ENCODE measurements at places on chromosomes 16 and 17.
A peak's percentile ranks its signal among the peaks of the same experiment; 100 is the strongest.

DNA sequence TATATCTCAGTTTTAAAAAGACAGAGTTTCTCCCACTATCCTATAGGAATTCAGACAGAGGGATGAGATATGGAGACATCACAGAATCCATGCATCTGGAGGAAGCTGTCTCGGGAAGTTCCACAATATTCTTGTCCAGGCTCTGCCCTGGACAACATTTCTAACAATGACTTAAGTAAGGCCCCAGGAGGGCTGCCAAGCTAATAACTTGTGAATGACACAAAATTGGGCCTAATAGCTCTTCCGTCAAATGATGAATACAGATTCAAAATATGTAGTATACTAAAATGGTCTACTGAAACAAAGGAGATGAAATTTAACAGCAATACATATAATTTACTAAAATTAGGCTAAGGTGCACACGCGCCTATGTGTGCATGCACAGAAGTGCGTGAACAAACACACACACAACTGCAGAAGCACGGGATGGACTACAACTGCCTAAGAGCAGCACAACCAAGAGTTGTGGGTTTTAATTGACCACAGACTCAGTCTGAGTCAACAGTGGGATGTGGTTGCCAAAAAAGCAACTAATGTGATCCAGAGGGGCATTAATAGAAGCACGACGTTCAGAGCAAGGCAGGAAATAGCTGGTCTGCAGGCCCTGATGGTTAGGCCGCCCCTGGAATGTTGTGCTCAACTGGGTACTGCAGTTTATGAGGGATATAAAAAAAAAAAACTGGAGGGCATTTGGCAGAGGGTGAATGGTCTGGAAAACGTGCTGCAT is 26.3 kb upstream of the HS3ST2 start:
- DNase-seq: no peak

GRCh38 chr17:15456972-15457722 is 10.3 kb downstream of the CDRT4 start:
- DNase-seq: peak; percentile 78

DNA sequence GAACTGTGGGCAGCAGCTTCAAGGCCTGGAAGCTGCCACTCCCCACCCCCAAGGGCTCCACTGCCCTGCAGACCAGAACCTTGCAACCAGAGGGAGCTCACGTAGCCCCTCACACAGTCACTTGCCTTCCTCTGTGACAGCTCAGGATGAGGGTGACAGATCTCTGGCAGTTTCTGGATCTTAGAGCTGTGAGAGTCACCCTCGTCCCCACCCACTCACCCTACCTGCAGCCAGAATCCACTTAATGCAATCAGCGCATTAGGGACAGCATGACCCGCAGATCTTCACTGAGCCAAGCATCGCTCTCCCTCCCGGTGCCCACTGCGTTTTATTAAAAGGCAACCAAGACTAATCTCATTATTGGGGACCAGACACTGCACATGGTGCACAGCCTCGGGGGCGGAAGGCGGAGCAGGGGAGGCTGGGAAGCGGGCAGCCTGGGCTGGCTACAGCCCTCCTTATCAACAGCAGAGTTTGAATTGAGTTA is 3.5 kb downstream of the CYB561 start:
- peak; percentile 29 for DNase-seq

DNA sequence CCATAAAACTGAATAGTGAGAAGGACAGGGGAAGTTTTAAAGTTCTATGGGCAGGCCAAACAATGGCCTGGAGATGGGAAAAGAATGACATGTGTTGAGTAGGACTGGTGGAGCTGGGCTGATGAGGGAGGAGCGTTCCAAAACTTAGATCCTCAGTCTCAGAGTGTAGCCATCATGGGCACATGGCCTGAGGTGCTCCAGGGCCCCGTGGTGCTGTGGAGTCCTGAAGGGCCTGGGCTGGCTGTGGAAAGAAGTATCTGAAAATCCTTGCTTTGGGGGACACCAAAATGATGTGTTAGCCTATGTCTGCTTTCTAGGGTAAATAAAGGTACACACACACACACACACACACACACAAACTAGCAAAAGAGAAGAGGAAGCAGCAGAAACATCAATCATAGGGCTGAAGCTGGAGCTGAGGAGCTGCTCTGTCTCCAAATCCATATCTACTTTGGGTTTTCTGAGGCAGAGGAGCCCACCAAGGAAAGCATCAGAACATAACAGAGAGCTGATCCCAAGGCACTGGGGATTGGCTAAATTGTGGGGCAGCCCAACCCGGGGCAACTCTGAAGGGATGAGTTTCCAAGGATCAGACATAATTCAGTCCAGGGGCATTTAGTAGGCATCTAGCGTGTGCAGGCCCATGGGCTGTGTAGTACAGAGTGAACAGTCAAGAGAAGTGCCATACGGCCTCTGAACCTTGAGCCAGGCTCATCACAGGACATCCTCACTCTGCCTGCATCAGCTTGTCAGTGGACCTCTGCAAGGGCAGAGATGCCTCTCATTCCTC is 85.2 kb downstream of the C16orf78 start:
- no peak for DNase-seq

DNA sequence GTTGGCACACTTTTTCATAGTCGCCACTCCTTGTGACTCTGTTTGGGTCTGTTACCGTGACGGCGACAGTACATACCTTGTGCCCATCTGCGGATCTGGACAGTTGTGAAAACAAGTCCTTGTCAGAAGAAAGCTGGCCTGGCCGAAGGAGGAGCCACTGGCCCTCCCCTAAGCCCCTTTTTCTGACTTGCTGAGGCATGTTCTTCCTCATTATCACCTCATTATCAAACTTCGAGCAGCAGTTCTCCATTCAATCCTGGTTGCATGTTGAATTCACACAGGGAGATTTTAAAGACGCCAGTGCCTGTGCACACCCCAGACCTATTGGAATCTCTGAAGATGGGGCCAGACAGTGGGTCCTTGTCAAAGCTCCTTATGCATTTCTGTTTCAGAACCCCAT is 61.1 kb downstream of the CYLD start:
- no peak for DNase-seq

- DNase-seq: no peak
Measured at GRCh38 chr16:49452108-49452507, 78.5 kb downstream of the C16orf78 start.

DNA sequence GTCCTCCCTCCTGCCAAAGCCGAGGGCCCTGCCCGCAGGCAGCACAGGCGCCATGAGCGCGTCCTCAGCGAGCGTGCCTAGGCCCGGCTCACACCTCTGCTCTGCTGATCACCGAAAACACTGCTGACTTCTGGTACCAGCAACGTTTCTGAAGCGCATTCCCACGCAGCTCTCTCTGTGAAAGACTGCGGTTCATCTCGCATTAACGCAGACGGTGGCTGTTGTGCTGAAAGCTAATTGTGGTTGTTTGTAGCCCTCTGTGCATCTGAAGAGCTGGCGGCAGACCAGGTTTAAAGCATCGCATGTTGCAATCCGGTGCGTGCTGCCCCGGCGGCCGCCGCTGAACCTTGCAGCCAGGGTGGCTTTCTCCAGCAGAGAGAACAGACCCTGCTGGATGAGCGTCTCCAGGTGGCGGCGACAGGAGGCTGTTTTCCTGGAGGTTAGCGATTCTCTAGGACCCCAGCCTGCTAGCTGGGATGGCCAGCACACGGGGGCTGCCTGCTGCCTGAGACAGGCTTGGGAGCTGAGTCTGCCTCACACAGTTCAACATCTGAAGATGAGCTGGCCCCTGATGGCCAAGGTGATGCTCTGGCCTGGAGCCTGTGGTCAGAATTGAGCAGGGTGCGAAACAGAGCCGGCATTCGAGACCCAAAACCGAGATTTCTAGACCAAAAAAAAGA is 49.8 kb upstream of the CHMP6 start:
- DNase-seq: peak; percentile 60

DNA sequence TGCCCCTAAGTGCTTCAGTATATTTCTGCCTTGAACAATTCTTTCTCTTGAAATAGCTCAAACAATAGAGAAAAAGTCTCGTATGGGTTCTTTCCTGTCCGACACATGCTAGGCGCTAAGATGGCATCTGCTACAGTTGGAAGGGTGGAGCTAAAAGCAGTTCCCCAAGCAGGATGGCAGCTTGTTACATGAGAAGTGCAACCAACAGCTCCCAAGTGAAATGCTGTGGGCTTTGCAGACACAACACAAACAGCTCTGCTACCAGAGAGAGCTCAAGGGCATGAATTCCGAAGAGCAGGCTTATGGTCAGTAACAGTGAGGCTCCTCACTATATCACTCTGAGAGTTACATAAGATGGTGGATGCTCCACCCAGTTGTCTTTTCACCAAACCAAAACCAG is 83.8 kb downstream of the VPS53 start:
- DNase-seq: no peak

- DNase-seq: no peak
Measured at GRCh38 chr17:40531051-40531991, 29.9 kb upstream of the TNS4 start.

DNA sequence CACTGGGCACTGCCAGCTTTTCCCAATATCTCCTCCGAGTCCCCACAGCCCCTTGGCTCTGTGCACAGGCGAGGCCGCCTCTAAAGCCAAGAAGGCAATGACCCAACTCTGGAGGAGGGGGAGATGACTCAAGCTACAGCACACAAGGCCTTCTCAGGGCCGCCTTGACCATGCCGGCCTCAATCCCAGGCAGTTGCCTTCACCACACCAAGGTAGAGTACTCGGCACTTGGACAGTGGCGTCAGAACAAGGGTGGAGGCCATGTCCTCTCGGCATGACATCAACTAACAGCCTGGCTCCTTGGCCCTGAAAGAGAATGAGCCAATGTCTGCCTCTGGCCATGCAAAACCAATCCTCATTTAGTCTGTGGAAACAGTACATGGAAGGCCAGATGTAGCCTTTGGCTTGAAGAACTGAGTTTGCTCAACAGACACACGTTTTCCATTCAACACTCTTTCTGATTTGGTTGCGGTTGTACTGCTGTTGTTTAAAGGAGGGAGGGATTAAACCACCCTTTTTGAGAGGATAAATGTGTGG is 139.6 kb downstream of the XYLT1 start:
- DNase-seq: peak; percentile 77

GRCh38 chr17:7988750-7989178 is 13.7 kb upstream of the GUCY2D start:
- no peak for DNase-seq

DNA sequence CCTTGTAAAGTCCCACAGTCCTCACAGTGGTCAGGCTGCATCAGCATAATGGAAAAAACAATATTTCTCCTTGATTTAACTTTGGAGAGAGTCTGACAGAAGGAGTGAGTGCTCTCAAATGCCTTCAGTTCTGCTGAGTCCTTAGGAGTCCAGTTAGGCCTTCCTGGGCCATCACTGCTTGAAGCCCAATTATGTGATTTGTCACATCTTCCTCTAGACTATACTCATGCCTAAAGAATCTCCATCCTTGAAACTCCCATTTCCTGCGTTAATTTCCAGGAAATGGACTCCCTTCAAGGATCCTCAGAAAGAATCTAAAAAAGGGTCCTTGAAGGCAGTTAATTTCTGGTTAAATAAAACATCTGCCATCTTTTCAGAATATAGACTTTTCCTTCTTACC is 52.8 kb downstream of the SLFN5 start:
- no peak for DNase-seq

DNA sequence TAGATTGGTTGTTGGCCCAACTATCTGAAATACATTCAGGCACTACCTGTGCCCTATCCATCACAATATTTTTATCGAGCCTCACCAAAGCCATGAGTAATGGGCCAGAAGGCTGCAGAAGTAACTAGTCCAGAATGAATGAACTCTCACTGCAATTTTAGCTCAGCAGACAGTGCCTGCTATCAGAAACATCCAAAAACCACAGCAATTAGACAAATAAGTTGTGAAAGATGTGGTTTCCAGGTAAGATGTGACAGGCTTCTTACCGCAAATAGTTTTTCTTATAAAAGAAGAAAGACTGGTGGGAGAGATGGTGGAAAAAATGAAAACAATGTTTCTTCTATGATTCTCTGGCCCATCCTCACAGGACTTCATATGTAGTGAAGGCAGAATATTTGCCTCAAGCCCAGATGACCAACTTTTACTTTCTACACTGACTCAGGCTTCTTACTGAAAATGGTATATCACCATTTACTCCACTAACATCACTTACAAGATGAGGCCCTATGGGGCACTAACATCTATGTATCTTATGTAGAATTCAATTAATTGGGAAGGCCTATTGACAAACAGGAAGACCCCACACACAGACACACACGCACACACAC is 9.8 kb upstream of the RFFL start:
- DNase-seq: no peak

DNA sequence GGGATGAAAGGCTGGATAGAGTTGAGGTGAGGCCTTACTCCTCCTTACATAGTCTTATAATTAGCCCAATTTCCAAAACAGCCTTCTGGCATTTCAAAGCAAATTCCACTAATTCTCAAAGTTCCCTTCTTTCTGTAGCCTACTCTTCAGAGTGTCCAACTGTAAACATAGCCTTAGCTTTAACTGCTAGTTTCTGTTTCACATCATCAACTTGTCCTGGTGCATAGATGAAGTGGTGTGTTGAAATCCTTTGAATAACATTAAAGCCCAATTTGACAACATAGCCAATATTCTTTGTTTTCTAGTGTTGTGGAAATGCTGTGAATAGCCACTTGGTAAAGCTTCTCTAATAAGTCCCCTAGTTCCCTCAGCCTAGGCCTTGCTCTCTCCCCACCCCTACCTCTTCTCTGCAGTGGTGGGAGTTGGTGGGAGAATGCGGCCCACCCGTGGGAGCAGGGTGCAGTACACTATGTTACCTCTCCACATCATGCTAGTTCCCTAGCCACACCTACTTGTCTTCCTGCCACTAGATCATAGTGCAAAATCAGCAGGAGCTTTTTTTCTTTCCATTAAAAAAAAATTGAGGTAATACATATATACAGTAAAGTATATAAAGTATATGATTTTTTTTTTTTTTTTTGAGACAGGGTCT is 127.0 kb upstream of the HAS3 start:
- DNase-seq: no peak

DNA sequence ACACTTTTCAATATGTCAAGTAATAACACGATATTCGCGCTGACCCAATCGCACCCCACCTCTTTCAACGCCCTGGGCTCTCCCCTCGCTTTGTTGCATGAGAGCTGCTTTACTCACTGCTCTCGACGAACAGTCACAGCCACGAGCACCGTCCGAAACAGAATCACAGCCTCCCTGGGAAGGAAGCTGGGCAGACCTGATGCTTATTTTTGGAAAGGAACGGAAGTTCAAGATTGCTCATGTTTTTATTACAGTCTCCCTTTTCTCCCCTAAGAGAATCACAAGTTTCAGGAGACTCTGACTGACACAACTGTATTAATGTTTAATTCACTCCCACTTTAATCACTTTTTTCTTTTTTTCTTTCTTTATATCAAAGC is 67.8 kb downstream of the ANKRD11 start:
- no peak for DNase-seq

GRCh38 chr17:58341861-58342475 is 10.0 kb downstream of the SUPT4H1 start:
- DNase-seq: no peak

DNA sequence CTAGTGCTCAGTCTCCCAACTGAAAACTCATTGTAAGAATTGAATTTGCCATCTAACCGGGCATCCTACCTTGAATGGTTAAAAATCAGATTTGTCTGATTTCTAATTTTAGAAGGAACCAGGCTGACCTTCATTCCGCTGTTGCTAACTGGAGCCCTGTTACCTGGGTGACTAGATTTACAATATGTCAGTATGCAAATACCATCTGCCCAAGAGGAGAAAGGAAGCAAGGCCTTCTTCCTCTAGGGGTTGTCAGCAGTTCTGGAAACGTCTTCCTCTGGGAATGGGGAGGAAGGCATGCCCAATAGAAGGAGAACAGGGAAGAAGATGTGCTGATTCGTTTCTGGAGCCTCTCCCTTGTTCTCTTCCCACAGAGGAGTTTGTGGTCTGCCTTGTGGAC is 137.9 kb downstream of the PITPNC1 start:
- no peak for DNase-seq

All from Right ventricle myocardium superior (tissue), 1 donor.